Stimulated activated CD4-positive, alpha-beta T cell treated with anti-CD3 and anti-CD28 coated beads, Interleukin-12 subunit alpha, Interleukin-12 subunit beta, amount 100 ng/mL, for 24 hours (primary cell): ENCODE measurements at places on chromosomes 3 and 15.

DNA sequence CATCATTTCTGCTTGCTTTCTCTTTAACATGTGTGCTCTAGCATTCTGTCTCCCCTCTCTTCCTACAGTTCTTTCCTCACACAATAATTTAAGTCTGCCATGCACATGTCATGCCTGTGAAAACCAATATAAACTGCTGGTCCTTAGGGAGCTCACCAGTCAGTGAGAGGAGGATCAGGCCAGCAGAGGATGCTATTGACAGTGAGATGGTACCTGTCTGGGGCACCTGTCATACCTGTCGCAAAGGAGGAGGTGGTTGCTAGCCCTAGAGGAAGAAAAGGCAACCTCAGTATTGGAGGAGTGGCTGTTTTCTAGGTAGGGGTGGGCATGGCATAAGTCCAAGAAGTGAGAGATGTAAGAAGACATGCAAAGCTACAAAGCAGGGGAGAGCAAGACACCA lies 194.6 kb downstream of the GABRG3 start:
- no peak for DNase-seq

GRCh38 chr15:41656188-41656587 lies 4.0 kb upstream of the MGA start:
- no peak for DNase-seq

- no peak for DNase-seq
These were observed 85.3 kb downstream of the MEIS2 start for GRCh38 chr15:37015035-37015434.

DNA sequence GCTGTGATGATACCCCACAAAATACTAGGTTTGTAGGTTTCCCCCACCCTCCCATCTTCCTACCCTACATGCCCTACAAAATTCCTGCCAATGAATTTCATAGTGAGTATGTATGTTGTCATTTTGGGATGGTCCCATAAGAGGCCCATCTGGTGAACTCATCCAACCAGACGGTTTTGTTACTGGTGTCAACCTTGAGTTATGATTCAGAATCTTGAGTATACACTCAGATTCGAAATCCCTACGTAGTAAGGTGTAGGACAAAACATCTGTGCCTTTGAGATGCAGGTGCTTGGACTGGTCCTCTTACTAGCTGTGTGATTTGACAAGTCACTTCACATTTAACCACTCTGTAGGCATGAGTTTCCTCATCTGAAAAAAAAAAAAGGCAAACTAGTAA lies 3.6 kb downstream of the SIAH2 start:
- DNase-seq, result no peak

DNA sequence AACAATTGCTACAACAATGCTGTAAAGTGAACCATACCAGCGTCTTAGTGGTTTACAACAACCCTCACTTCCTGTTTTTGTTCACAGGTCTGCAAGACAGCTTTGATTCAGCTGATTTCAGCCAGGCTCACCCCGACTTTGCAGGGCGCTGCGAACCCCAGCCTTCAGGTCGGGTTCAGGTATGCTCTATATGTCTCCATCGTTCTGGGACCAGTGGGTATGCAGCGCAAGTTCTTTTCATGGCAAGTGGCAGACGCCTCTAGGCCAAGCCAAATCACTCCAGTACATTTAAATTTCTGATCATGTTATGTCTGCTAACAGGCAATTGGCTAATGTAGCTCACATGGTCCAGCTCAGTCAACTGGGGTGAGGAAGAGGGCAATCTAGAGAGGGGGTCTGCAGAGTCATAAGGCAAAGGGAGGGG lies 52.4 kb upstream of the RGMA start:
- no peak for DNase-seq
